NCI-H1092 treated with DMSO at 0.1 percent for 48 hours (cell line): ENCODE measurements at places on chromosomes 16 and 17.

DNA sequence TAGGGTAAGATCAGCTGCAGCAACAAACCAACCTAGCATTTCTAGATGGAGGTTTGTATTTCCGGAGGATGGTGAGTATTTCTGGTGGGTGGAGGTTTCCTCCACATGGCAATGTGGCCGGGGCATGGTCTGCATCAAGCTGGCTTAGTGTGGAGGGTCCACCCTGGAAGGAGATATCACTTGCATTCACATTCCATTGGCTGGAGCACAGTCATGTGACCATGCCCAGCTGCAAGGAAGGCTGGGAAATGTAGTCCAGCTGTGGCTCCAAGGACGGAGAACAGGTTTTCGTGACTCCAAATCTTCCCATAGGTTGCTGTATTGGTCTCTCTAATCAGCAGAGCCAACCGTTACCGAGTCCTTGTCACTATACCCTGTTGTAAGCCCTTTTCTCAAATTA, 68.7 kb downstream of the RAI1 start:
- peak; percentile 5 for DNase-seq

- no peak for DNase-seq
These were observed 399.8 kb upstream of the SALL1 start for GRCh38 chr16:51550800-51551347.

GRCh38 chr16:35187665-35188225, 1728.3 kb downstream of the TP53TG3F start:
- no peak for DNase-seq

GRCh38 chr17:45162025-45162687, 481 bp downstream of the HEXIM2 start:
- DNase-seq = no peak

DNA sequence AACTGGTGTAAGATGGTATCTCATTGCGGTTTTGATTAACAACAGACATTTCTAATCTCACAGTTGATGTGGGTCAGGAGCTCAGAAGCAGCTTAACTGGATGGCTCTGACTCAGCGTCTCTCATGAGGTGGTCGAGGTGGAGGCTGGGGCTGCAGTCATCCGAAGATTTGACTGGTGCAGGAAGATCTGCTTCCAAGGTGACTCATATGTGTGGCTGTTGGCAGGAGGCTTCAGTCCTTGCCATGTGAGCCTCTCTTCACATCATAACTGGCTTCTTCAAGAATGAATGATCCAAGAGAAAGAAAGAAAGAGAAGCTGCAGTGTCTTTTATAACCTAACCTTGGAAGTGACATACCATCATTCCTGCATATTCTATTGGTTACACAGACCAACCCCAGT, 376.1 kb downstream of the SEC14L1 start:
- no peak for DNase-seq

DNA sequence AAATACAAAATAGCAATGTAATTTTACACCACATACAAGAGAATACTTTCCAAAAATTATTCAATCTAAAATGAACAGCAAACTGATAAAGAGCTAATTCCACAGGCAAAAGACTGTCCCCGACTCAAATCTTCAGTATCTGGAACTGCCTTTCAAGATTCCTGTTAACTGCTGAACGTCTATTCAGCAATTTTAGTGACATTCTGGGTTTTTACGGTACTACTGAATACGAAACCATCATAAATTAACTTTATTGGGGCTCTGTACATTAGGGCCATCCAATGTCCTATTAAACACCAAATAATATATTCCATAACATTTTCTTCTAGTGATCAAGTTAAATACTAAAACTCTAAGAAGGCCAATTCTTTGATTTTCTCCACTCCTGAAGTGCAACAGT, 1.6 kb downstream of the FBXL20 start:
- no peak for DNase-seq

GRCh38 chr17:77572851-77573250, 385.7 kb upstream of the TNRC6C start:
- no peak for DNase-seq
